ENCODE measurements at places on chromosomes 2 and 18.

- no peak for DNase-seq
Measured at GRCh38 chr2:8740136-8740535, 58.3 kb downstream of the ID2 start.

DNA sequence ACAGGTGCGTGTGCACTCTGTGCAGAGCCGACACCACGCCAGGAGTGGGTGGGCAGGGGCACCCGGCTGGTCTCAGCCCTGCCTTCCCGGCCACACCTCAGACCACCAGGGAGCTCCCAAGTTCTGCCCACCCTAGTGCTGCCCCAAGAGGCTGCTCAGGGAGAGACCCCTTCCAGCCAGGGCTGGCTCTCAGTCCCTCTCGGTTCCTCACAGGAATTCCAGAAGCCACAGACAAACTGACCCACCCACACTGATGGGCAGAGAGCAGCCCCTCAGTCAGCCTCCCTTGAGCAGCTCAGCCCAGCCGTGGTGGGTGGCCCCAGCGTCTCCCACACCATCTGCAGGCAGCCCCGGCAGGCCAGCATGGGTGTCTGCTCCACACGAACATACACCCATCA, 33.8 kb downstream of the GPC1 start:
- no peak for DNase-seq

GRCh38 chr2:167134381-167135072, 246.2 kb downstream of the XIRP2 start:
- no peak for DNase-seq

GRCh38 chr2:37326285-37326684, 1.7 kb upstream of the PRKD3 start:
- DNase-seq, result peak; percentile 61

DNA sequence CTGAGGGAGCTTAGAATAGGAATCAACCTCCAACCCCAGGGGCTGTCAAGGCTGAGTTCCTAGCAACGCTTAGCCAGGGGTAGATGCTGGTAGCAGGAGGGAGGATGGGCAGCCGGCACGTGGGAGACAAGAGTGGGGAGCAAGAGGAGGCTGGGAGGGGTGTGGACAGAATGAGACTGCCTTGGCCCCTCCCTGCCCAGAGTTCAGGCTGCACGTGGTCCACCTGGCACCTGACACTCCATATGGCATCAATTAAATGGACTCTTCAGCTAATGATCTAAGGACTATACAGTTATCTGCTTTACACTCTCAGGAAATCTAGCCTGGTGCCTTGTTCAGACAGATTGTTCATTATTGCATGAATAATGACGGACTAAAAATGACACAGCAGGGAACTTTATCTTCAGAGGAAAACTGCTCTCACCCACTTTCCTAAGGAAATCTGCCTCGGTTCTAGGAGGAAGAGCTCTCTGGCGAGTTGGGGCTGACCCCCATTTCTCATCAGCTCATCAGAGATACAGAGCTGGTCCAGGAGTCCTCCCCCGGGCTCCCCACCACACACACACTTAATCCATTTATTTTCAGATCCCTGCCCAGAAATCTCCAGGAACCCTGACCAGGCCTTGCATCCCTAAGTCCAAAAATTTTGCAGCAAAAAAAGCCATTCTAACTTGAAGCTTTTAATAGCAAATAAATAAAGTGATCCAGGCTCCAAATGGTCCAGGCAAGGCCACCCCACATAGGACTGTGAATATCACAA, 102.1 kb upstream of the CDC42EP3 start:
- DNase-seq, result no peak

DNA sequence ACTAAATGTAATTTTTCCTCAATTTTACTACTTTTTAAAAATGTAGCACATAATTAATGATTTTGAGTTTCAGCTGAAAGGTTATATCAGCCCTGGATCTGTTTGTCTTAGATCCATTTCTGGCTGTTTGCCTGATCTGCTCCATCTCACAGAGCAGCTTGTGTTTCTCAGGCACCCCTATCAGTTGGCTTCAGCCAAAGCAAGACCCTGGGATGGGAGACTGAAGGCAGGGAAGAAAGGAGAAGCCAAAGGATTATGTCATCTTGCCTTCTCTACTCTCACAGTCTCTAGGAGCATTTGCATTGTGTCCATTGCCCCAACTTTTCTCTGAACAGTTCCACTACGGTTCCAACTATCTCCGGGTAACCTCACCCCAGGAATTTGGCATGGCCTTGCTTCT, 110.5 kb downstream of the CCDC148 start:
- no peak for DNase-seq

DNA sequence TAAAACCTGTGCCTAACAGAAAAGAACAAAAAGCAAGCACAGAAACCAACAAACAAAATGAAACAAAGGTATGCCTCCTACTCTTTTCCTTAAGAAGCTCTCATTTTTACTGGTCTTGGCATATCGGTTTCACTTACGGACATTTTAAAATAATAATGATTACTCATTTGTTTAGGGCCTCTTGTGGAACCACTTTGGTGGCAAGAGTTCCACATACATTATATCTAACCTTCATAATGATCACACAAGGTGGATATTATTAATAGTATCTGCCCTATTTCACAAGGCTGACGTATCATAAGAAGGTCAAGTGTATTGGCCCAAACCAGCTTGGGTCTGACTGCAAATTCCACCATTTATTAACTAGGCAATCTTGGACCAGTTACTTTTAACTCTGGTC, 304.7 kb downstream of the TCF4 start:
- DNase-seq, result no peak

- DNase-seq, result no peak
Measured at GRCh38 chr18:39788383-39788782, 2166.7 kb upstream of the PIK3C3 start.

DNA sequence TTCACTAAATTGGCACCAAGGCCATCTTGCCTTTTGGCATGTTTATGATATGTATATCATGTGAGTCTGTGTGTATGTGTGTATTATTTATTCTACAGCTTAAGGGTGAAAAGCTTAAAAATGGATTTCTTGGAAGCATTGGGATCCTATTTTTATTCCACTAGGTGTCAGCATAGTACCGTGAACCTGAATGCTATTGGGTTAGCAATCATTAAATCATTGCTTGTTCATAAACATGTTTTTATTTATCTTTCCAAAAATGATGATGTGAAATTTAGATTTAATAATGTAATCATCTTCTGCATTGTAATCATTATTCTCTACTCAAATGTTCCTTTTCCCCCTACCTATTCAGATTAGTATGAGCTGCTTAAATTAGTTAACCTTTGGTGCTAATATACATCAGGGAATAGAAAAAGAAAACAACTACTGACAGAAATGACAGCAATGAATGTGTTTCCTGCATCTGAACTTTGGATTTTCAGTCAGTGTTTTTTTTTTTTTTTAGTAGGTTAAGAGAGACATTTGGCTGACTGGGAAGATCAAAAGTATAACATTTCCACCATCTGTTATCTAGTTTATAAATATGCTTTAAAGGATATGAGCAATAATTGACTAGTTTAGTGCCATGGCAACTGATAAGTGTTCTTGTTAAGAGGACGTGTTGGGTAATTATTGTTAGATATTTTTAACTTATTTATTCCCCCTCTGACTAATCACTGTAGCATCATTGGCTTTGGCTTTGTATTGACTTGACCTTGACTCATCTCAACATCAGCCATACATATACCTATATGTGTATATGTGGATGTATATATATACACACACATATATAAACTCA, 14.1 kb upstream of the ZSWIM2 start:
- no peak for DNase-seq

DNA sequence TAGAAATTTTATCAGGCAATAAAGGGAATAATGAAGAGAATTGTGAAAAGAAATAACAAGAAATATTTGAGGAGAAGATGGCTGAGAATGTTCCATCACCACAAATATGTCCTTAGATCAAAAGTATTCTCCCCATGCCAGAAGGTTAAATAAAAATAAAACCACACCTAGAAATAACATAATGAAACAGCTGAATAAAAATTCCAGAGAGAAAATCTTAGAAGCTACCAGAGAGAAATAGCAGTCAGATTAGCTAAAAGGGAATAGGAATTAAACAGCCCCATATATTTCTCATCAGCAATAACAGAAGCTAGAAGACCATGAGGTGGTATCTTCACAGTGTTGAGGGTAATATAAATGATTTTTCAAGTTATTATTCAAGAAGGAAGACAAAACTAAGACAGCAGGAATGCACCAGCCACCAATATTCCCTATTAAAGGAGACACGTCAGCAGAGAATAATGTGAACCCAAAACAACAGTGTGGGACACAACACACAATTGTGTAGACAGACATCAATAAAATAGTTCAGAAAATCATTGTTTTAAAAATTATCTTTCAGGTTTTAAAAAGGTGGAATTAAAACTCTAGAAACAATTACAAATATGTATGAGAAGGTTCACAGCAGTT, 82.0 kb upstream of the NEDD4L start:
- DNase-seq, result no peak

GRCh38 chr2:30178618-30179434, 32.0 kb downstream of the YPEL5 start:
- DNase-seq, result peak; percentile 31

DNA sequence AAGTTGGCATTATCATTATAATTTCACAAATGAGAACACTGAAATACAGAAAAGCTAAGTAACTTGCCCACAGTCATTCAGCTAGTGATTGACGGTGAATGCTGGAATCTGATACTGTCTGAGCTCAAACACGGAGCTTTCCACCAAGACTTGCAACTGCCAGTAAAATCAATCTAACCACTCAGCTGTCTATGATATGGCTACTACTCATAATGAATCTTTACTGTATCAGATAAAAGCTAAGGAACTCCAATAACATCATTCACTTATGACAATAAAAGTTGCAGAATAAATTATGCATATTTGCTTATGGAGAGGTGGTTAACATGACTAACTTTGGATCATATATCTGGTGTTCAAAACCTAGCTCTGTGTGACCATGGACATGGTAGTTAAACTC, 279.4 kb upstream of the NXPH2 start:
- DNase-seq, result no peak

DNA sequence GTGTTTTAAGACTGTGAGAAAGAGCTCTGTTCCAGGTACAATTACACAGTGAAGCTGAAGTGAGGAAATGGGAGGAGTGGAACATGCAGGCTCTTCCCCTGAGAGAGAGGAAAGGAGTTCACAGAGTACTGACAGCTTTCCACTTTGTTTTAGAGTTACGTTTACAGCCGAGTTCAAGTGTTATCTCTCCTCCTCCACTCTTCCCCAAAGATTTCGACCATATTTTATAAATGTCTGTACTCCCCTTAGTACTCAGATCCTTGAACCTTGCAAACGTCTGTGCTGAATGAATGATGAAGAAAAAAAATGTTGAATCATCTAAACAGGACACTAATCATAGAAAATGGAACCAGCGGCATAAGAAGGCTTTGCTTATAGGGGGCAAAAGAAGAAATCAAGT, 121.6 kb downstream of the THADA start:
- DNase-seq, result no peak

- no peak for DNase-seq
Measured at GRCh38 chr18:23378302-23378686, 74.8 kb upstream of the RIOK3 start.

DNA sequence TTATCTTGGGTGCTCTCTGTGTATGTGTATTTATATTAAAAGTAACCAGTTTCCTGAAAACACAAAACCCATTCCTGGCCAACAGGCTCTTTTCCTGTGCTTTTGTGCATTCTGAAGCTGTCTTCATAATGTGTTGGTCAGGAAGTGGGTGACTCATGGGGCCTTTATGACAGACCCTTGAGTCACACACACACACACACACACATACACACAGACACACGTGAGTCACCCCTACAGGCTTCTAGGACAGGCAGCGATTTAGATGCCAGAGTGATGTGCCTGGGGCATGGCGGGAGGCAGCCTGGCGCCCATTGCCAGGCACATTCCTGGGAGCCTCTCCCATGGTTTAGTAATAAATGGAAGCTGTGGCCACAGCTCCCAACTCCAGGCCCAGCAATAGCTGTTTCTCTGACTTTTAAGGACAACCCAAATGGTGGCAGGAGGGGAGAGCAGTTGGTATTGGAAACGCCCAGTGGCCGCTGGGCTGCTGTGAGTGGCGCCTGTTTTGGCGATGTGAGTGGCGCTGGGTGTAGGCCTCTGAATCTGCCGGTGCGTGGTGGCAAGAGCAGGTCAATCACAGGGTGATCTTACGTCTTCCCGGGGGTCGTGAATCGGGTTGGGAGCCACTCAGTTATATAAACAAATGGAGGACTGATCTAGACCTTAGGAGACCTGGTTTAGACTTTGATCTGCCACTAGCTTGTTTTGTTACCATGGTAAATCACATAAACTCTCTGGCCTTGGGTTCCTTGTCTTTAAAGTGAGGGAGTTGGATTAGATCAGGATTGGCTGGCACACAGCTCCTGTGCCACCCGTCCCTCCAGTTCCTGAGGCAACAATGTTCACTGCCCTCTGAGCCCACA, 150.7 kb upstream of the DLX2 start:
- DNase-seq, result peak; percentile 100

GRCh38 chr2:36783246-36783645, 86.7 kb downstream of the VIT start:
- no peak for DNase-seq

GRCh38 chr18:3869848-3870247, 419.9 kb downstream of the TGIF1 start:
- peak; percentile 81 for DNase-seq

- DNase-seq, result no peak
Measured at GRCh38 chr2:158015428-158016076, 86.1 kb upstream of the UPP2 start.

- DNase-seq, result no peak
Measured at GRCh38 chr2:68730828-68731227, 3.8 kb upstream of the ARHGAP25 start.

- no peak for DNase-seq
Measured at GRCh38 chr2:46311651-46312223, 14.5 kb downstream of the EPAS1 start.

DNA sequence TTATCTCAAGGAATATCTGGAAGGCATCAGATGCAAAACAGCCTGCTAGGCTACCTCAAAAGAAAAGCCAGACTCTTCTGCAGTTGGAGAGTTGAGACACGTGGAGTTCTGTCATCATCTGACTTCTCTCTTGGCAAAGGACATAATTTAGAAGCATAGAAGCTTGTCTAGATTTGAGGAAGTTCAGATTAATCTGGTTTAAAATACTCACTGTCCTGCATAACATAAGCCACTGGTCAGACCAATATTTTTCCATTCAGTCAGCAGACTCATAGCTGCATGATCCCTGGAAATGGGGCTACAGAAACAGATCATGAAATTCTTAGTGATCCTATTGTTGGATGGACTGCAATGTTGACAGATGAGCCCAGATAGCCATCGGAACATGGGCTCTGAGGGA, 349.0 kb downstream of the TXNL1 start:
- no peak for DNase-seq

GRCh38 chr2:49261781-49262180, 107.5 kb upstream of the FSHR start:
- DNase-seq, result no peak
